ENCODE measurements at places on chromosomes 5 and 9. TPM values are rescaled to one million over a fixed set of nuclear protein-coding genes. Genes with fewer than 3 reads are reported as not detected.
A peak's percentile ranks its signal among the peaks of the same experiment; 100 is the strongest.

GRCh38 chr5:154743812-154744211, 11.4 kb upstream of the LARP1 start:
- no peak overlapping the region for H3K4me3 ChIP-seq
- H3K36me3 ChIP-seq = no peaks in the 10 kb centered on the region
- DNase-seq = no peak

DNA sequence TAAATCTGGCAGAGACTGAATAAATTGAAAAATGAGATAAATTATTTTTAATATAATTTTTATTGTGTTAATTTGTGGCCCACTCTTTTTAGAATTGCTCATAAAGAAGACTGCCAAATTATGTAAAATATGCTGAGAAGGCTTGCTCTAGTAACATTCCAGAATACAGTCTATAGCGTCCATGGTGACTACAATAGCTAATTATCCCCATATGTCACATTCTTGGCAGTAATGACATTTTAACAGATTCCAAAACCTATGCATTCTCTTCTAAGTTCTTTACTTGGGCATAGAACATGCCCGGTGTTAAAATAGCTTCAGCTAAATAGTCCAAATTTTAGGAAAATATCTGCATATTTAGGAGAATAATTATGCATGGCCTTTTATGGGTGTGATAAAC, 697.0 kb upstream of the SEMA6A start:
- DNase-seq = no peak
- H3K4me1 ChIP-seq = no peaks in the 10 kb centered on the region
- no peak overlapping the region for H3K27ac ChIP-seq
- H3K36me3 ChIP-seq = no peaks in the 10 kb centered on the region
- H3K27me3 ChIP-seq = no peaks in the 10 kb centered on the region

GRCh38 chr9:133224762-133225161, 15.7 kb upstream of the OBP2B start:
- DNase-seq = no peak
- H3K4me3 ChIP-seq = no peak overlapping the region
- no peaks in the 10 kb centered on the region for H3K36me3 ChIP-seq
- H3K4me1 ChIP-seq = no peaks in the 10 kb centered on the region
- no peaks in the 10 kb centered on the region for H3K27me3 ChIP-seq
- no peak overlapping the region for H3K27ac ChIP-seq

DNA sequence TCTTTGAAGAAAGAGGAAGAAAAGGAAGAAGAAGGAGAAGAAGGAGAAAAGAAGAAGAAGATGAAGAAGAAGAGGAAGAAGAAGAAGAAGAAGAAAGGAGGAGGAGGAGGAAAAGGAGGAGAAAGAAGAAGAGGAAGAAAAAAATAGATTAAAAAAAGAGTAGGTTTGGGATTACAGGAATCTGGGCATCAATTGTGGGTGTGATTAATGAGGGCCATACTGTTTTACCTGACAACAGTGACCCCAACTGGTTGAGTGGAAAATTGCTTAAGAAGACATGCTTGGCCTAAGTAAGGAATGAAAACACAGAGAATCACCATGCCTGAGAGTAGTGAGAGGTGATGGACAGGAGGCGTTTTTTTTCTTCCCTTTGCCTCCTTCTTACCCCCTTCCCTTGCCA, 114.6 kb downstream of the FAM170A start:
- no peak for DNase-seq
- H3K36me3 ChIP-seq = no peaks in the 10 kb centered on the region
- H3K27me3 ChIP-seq = no peaks in the 10 kb centered on the region
- no peak overlapping the region for H3K27ac ChIP-seq
- no peaks in the 10 kb centered on the region for H3K4me1 ChIP-seq

PCDHA11 gene
- 0.26 TPM for total RNA-seq

DNA sequence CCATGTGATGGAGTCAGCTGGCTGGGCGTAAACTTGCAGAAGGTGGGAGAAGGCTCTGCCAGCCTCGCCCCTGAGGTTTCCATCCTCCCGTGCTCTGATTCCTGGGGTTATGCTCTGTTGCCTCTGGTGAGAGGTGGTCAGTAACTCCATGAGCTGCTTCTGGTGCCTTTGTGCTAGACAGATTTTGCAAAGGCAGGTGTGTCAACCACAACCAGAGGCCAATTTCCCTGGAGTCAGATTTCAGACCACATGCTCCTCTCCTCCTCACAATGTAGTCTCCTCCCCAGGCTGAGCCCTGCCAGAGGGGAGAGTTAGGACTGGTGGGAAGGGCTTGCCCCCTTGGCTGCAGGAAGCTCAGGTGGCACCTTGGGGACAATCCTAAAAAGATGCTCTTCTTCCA, 38.8 kb upstream of the TENT4A start:
- no peak overlapping the region for H3K27ac ChIP-seq
- no peak overlapping the region for H3K4me3 ChIP-seq
- no peaks in the 10 kb centered on the region for H3K4me1 ChIP-seq
- H3K36me3 ChIP-seq = no peaks in the 10 kb centered on the region
- no peaks in the 10 kb centered on the region for H3K27me3 ChIP-seq

ZFP2 gene
- 5.7 TPM for total RNA-seq

ZBED3 gene
- 5.9 TPM for total RNA-seq

ESM1 gene
- total RNA-seq = 2.1 TPM

DNA sequence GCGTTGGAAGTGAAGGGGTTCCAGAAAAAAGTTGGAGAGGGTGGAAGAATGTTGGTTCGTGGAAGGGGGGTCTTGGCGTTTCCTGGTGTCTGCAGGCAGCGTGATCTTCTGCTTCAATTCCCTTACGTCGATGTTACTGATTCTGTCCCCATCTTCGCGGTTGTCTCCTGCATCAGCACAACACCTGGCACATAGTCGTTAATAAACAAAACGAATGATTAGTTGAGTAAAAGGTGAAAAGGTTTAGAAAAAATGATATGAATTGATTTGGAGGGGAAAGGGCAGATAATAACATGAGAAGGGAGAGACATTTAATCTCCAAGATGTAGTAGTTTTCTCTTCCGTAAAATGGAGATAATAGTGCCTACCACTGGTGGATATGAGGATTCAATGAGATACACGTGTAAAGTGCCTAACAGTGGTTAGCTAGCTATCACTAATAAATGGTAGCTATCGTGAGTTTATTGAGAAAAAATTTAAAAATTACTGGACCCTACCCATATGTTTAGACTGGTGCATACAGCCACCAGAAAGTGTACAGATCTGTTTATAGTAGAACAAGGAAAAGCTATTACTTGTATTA, 556 bp downstream of the MTREX start:
- DNase-seq = no peak
- peak overlapping the region; percentile 78 for H3K4me3 ChIP-seq
- no peaks in the 10 kb centered on the region for H3K27me3 ChIP-seq
- H3K27ac ChIP-seq = peak overlapping the region; percentile 94
- H3K36me3 ChIP-seq = no peaks in the 10 kb centered on the region

DNA sequence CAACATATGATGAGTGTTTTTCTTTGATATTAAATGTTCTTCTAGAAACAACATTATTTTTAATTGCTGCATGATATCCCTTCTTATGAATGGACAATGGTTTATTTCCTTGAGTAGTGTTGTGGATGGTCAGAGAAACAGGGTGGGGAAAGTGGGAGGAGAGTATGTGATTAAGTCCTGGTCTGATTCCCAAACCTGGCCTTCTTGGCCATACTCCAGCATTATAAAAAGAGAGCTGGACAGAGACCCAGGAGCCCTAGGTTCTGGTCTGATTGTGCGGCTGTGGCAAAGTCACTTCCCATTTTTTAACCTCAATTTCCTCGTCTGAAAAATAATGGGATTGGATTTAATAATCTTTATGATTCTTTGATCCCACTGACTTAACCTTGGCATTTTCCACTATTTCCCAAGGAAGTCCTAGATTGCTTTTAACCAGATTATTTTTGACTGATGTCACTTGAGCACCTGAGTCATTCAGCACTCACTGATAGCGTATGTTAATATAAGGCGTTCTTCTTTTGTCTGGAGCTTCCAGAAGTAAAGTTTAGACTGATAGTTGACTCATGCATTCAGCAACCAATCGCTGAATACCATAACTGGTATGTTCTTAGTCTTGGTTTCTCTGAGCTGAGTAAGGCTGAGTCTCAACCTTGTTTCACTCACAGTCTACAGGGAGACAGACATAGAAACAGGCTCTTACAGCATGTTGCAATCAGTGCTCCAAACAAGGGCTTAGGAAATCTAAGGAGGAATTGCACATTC, 26.2 kb downstream of the OSMR start:
- no peaks in the 10 kb centered on the region for H3K4me1 ChIP-seq
- no peaks in the 10 kb centered on the region for H3K36me3 ChIP-seq
- H3K27ac ChIP-seq = peak overlapping the region; percentile 47

GRCh38 chr5:137629646-137630045, 106.2 kb downstream of the KLHL3 start:
- DNase-seq = no peak
- no peaks in the 10 kb centered on the region for H3K27me3 ChIP-seq
- H3K36me3 ChIP-seq = no peaks in the 10 kb centered on the region
- no peak overlapping the region for H3K4me3 ChIP-seq
- H3K4me1 ChIP-seq = no peaks in the 10 kb centered on the region
- no peak overlapping the region for H3K27ac ChIP-seq

GRCh38 chr9:34379334-34380033, 2.8 kb upstream of the MYORG start:
- H3K27me3 ChIP-seq = no peaks in the 10 kb centered on the region
- H3K36me3 ChIP-seq = no peaks in the 10 kb centered on the region
- peak overlapping the region; percentile 11 for H3K27ac ChIP-seq
- peak; percentile 89 for DNase-seq
- H3K4me3 ChIP-seq = peak overlapping the region; percentile 10

DNA sequence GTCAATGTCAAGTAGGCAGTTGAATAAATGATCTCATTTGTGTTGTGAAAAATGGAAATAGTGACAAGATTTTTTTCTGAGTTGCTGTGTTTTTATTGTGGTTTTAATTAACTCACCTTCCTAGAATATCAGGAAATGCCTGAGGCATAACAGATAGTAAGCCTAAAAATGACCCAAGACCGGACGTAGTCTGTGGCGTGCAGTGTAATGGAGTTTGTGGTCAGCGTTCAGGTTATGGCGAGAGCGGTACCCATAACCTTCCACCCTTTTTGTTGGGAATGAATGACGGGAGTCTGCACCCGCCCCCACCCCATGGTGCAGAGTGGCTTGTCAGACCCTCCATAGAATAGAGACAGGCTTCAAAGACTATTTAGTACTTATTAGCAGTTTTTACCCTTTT, 119.3 kb downstream of the GALNT10 start:
- no peaks in the 10 kb centered on the region for H3K4me1 ChIP-seq
- H3K27me3 ChIP-seq = no peaks in the 10 kb centered on the region
- H3K4me3 ChIP-seq = no peak overlapping the region
- H3K27ac ChIP-seq = no peak overlapping the region

DNA sequence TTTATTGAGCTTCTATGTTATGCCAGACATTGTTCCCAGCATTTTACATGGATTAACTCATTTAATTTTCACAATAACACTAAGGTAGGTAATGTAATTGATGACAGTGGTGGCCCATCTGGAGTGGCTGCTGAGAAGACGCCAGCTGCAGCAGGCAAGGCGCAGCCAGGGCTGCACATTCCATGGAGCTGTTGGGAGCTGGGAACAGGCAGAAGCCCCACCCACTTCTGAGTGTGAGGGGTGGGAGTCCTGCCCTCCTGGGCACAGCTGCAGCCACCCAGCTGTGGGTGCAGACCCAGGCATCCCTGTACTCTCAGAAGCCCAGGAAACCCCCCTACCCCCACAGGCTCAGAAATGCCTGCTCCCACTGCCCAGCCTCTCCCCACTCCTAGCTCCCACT, 183.3 kb downstream of the DEPDC1B start:
- H3K27me3 ChIP-seq = no peaks in the 10 kb centered on the region
- no peak for DNase-seq
- no peaks in the 10 kb centered on the region for H3K36me3 ChIP-seq
- H3K27ac ChIP-seq = no peak overlapping the region
- no peaks in the 10 kb centered on the region for H3K4me1 ChIP-seq
- H3K4me3 ChIP-seq = no peak overlapping the region

DNA sequence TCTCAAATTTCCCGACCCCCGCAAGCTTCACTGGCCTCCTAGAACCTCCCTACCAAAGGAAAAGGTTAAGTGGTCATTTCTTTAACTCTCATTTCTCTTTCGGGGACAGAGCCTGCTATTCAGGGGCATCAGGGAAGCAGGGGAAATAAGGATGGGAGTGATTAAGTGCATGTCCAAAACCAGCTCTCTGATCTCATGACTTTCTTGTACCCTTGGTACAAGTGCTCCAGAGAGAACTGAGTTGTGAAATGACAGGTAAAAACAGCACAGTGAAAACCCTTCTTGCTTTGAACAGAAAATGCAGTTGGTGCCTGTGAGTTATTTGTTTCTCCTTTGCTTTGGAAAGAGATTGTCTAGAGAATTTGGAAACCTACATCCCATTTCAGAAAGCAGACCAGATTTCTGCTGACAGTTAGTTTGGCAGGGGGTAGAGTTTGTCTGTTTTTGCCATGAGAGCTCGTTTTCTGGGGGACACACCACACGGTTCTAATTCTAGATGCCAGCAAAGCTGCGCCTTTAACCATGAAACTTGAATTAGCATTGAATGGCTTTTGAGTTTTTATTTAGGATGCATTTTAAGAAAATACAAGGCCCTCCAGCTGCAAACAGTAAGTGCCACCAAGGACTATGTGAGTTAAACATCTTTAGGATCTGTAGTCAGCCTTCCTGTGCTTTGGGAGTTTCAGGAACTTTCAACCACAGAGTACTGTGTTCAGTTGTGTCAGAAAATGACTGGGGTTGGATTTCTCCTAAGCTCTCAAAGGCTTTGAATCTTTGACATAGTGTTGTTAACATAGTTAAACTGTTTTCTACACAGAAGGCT, 161.7 kb upstream of the LHFPL2 start:
- no peaks in the 10 kb centered on the region for H3K27me3 ChIP-seq
- H3K4me3 ChIP-seq = no peak overlapping the region
- H3K4me1 ChIP-seq = no peaks in the 10 kb centered on the region
- H3K36me3 ChIP-seq = no peaks in the 10 kb centered on the region

DNA sequence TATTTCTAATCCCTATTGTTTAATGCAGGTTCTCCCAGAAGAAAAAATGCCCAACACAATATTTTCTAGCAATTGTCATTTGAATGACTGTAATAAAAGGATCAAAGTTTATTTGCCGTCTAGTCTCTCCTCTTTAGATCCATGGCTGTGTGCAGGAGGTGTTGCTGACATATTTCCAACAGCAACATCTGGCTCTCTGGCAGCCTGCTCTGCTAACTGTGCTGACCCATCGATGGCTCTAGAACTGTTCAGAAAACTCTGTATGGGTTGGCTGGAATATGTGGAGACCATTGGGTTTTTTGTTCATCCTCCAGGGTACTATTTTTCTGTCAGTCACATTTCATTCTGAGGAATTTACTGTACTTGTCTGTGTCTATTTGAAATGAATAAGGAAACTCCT, 202.0 kb upstream of the SLC27A6 start:
- H3K4me1 ChIP-seq = no peaks in the 10 kb centered on the region
- H3K4me3 ChIP-seq = no peak overlapping the region
- H3K27me3 ChIP-seq = no peaks in the 10 kb centered on the region
- no peaks in the 10 kb centered on the region for H3K36me3 ChIP-seq
- no peak overlapping the region for H3K27ac ChIP-seq

CCDC183 gene
- total RNA-seq = 2.0 TPM

MYOZ3 gene
- 3.2 TPM for total RNA-seq

- no peaks in the 10 kb centered on the region for H3K4me1 ChIP-seq
- no peak for DNase-seq
- no peak overlapping the region for H3K27ac ChIP-seq
Observed at GRCh38 chr5:73370640-73371583, 77.7 kb downstream of the FOXD1 start.
